T-helper 2 cell (primary cell): ENCODE measurements at places on chromosomes 4 and X.

- DNase-seq = no peak
Observed at GRCh38 chrX:69107231-69107739, 58.0 kb downstream of the PJA1 start.

- peak; percentile 2 for DNase-seq
Observed at GRCh38 chrX:7444967-7445366, 297.0 kb upstream of the PUDP start.

DNA sequence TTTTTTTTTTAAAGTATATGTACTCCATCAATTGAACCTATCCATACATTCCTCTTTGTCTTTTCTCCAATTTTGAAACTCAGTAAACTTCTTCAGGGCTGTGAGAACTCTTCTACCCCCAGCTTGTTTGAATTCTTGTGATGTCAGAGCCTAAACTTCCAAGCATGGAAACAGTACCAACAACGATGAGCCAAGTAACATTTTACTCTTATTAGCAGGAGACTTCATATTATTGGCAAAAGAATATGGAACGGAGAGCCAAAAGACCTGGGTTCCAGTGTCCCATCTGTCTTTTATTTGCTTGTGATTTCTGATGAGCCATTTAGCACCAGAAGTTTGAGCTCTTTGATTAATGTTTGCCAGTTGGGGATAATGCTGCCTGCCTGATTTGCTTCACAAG is 5.3 kb downstream of the DIAPH2 start:
- no peak for DNase-seq

DNA sequence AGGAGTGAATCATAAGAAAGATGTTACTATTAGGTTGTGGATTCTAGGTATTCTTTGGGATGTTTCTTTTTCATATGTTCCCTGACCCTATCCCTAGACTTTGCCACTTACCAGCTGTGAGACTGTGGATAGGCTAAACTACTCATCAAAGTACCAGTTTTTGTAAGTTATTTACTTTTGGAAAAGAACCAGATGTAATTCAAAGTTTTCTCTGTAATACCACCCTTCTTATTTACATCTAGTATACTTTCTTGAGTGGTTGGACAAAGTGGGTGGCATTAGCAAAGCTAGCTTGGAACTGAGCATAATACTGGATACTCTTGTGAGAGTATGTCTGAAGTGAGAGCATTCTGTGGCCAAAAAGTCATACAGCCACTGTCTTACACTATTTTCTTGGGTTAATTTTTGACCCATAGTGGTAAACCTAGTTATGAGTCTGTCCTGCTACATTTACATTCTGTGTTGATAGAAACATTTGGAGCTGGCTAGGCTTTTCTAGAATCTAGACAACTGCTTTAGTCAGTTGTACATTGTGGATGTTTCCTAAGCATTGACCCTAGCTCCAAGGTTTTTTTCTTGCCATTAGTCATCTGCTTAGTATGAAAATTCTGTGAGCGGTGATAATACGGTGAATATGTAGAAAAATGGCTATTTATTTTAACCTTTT is 41.7 kb downstream of the KDM6A start:
- no peak for DNase-seq

DNA sequence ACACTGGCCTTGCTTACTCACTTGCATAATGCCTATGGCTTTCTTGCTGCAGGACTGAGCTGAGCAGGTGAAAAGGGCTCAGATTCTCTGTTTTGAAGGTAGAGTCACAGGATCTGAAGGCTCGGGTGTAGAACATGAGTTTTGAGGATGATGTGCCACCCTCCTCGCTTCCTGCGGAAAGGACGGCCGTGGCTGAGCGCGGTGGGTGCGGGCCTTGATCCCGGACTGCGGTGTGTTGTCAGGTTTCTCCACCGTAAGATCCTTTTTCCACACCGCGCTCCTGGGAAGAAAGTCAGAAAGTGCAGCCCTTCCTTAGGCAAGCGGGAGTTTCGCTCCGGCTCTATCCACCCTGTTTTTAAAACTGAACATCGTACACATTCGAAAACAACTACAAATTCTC is 36.2 kb downstream of the ZFP42 start:
- DNase-seq = no peak

- no peak for DNase-seq
Observed at GRCh38 chrX:136203951-136204350, 47.2 kb downstream of the MAP7D3 start.

DNA sequence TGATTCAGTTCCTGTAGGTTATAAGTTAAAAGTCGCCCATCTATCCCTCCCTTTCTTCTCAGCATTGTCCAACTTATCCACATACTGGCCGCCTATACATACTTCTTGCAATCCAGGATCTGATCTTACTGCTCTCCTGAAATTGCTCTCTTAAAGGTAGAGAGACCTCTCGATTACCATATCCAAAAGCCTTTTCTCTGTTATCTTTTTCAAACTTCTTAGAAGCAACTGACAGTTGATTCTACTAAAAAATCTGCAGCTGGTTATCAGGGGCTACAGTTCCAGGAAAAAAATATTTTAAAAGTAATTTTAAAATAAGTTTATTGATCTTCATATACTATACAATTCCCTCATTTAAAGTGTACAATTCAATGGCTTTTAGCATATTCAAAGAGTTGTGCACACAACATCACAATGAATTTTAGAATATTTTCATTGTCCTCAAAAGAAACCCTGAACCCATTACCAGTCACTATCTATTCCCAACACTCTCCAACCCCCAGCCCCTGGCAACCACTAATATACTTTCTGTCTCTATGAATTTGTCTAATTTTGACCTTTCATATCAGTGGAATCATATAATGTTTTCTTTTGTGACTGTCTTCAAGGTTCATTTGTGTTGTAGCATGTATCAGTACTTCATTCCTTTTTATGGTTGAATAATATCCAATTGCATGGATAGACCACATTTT is 102.0 kb downstream of the HDAC8 start:
- no peak for DNase-seq

DNA sequence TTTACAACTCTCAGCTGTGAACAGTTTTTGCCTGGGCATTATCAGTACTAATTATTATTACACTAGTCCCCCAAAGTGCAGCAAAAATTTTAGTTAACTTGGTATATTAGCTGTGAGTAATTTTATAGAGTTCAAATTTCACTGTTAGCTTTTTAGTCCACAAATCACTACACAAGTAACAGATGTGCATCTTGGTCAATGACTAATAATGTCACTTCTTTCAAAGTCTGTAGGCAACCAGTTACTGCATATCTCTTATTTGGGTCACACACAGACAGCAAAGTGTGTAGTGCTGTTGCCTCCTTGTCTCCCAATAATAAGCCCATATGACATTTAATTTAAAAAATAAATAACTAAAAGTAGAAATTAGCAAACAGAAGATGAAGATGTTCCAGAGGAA is 159.9 kb downstream of the SCFD2 start:
- DNase-seq = no peak

DNA sequence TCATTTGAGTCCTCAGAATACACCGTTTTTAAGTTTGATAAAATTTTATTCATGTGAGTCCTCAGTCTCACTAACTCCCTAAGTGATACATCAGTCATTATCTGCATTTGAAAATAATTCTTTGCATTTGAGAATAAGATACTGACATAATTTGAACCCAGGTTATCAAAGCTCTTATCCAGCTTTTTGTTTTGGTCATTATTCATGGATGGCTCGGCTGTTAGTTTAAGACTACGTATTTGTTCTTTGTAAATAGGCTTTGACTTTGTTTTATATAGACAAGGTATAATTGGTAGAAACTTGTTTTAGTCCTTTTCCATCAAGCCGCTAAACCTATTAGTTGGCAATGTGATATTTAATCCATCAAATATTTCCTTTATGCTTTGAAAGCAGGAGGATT is 7.9 kb downstream of the SPRY1 start:
- DNase-seq = no peak

DNA sequence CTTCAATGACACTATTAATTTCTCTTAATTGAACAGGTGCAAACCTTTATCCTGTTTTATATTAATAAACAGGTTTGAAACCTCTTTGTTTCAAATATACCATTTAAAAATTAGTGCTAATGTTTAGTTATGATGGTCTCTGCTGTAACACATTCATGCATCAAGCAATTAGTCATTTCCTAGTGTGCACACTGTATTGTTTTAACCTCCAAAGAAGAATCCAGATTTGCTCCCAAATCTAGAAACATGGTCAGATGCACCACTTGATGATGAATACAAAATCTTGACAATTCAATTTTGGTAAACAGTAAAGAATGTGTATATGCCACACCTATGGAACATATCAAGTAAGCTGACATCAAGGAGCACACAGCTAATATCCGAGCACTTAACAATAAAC is 157.1 kb downstream of the TRIML1 start:
- DNase-seq = no peak

DNA sequence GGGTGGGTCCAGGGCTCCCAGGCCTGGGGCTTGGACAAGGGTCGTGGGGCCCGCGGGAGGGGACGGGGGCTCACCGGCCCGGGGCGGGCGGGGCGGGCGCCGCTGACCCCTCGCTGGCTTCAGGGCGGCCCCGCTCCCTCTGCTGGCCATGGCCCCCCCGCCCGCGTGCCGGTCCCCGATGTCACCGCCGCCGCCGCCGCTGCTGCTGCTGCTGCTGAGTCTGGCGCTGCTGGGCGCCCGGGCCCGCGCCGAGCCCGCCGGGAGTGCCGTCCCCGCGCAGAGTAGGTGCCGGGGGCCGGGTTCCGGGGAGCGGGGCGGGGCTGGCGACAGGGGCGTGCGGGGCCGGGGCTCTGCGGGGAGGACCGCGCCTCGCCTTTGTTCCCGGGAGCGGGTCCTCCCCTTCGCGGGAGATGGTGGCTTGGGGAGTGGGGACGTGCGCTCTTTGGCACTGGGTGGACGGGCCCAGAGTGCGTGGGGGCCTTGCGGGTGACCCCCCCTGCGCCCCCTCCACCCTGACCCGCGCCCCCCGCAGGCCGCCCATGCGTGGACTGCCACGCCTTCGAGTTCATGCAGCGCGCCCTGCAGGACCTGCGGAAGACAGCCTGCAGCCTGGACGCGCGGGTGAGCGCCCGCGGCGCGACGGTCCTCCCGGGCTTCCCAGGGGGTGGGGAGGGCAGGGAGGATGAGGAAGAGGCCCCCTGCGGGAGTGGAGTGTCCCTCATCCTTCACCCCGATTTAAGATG is 16.8 kb upstream of the NAT8L start:
- DNase-seq = peak; percentile 52

DNA sequence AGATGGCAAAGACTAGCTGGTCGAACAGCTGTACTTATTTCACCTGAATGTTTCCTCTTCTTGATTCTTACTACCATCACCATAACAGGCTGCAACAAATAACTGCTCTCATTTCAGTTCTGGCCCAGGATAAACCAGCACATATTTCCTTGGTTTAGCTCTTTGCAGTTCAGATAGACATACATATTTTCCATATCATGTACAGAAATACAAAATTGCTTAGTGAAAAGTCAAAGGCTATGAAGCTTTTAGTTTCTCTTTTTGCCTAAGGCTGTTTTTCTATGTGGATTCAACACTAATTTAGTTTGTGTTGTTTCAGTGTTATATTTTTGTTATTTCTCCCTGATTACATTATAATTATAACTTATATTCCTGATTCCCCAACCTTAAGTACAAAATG is 103.6 kb upstream of the BMP3 start:
- no peak for DNase-seq

DNA sequence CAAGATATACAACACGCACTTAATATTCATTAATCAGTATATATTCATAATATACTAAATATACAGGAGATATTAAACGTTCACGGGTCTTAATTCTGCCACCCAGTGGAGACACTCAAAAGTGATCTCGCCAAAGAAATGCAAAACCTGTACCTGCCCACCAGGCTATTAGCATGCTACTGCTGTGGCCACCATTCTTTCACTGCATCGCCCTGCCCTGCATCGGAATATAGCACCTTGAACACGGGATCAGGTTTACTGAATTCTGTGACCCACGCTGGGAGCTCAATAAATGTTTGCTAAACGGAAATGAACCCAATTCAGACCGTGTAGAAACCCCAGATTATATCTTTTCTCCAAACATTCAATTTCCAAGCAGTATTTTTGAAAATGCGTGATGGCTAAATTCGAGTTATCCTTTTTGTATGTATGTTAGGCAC is 840 bp upstream of the CLCN3 start:
- DNase-seq = no peak

GRCh38 chrX:124986284-124986683 is 333.4 kb upstream of the TEX13C start:
- no peak for DNase-seq

DNA sequence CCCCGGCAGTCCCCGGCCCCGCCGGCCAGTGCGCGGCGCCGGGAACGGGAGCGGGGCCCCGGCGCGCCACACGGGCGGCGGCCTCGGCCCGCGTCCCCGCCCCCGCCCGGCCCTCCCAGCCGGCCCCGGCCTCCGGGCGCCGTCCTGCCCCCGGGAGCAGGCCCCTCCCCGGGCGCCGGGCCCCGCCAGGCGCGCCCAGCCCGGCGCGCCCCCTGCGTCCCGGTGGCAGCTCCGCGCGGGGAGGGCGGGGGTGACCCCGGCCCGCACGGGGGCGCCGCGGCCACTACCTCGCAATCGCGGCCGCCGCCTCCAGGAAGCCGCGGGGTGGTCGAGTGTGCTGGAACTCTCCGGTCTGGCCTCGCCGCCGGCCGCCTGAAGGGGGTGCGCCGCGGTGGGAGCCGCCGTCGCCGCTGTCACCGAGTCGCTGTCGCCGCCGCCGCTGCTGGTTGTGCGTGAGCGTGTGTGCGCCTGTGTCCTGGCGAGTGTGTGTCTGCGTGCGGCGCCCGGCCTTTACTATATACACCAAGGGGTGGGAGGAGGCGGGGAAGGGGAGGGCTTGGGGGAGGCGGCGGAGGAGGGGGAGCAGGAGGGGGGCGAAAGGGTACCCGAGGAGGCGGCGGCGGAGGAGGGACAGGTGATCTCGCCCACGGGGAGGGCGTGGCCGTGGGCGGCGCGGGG is at the start of gene RAI2:
Gene RAI2, minus strand, starts transcription at position 488 of the 678 bp plus-strand sequence. CDS start 59,288 bp downstream, outside the sequence.
- DNase-seq = peak; percentile 5

DNA sequence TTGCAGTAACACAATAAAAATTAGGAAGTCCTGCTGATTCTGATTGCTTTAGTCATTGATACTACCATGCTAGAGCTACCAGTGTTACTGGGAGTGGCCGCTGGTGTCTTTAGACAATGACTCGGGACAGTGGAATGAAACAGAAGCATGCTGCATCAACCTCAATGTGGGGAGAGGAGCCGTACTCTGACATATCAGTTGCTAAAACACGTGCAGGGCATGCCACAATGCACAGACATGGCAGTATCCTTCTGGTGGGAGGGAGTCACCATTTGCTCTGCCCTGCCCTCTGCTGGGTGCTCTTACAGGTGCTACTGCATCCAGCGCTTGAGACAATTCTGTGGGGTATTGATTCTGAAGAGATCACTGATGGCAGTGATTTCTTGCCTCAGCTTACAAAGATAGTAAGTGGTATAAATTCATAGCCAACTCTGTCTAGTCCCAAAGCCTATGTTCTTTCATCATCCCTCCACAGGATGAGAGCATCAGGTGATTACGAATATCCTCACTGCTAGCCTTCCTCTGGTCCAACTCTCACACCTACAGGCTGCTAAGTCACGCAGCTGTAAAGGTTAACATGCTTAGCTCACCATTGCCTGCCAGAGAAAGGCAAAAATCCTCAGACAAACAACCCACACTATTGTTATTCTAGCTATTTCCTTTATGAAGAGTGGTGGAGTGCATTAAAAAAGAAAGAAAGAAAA is 43.7 kb downstream of the NSG1 start:
- DNase-seq = no peak

GRCh38 chr4:15547392-15547791 is 77.7 kb downstream of the CC2D2A start:
- DNase-seq = peak; percentile 67

- DNase-seq = no peak
Observed at GRCh38 chr4:5933116-5933515, 40.2 kb upstream of the CRMP1 start.
